ENCODE measurements at places on chromosomes 11 and 22.

- DNase-seq: no peak
These were observed 8.8 kb upstream of the PRG2 start for GRCh38 chr11:57399221-57399620.

GRCh38 chr11:119745776-119746535 lies 17.0 kb upstream of the NECTIN1 start:
- DNase-seq: no peak

GRCh38 chr11:76023236-76024068 lies 182.8 kb downstream of the WNT11 start:
- no peak for DNase-seq

DNA sequence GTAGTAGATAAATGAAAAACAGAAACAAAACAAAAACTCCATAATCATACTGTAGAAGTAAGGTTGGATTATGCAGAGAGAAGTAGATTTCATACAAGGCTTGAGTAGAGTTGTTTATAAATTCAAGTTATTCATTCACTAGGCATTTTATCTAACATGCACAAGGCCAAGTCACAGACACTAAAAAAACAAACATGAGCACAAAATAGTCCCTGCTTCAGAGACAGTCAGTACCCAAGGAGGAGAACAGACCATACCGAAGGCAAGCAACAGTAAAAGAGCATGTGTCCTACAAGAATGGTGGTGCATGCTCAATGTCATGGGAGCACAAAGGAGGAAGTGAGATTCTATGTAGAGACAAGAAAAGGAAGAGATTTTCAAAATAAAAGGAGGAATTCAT lies 796.5 kb upstream of the LRRC4C start:
- no peak for DNase-seq

DNA sequence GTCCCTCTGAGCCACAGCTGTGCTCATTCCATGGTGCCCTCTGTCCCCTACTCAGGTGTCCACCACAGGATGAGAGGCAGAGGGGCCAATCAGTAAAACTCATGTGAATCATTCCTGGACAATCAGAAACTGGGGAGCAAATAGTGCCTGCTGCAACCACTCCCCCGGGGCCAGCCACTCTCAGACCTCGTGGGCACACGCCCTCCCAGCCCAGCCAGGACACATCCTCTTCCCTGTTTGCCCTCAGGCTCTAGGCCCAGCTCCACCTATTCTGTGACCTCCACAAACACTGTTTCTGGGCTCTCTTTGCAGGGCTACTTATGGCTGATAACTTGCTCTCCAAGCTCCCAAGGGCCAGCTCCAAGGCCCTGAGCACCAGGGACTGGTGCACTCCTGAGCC lies 14.0 kb upstream of the KCTD14 start:
- no peak for DNase-seq

- DNase-seq: no peak
These were observed 108.1 kb downstream of the CCDC34 start for GRCh38 chr11:27254744-27255446.

DNA sequence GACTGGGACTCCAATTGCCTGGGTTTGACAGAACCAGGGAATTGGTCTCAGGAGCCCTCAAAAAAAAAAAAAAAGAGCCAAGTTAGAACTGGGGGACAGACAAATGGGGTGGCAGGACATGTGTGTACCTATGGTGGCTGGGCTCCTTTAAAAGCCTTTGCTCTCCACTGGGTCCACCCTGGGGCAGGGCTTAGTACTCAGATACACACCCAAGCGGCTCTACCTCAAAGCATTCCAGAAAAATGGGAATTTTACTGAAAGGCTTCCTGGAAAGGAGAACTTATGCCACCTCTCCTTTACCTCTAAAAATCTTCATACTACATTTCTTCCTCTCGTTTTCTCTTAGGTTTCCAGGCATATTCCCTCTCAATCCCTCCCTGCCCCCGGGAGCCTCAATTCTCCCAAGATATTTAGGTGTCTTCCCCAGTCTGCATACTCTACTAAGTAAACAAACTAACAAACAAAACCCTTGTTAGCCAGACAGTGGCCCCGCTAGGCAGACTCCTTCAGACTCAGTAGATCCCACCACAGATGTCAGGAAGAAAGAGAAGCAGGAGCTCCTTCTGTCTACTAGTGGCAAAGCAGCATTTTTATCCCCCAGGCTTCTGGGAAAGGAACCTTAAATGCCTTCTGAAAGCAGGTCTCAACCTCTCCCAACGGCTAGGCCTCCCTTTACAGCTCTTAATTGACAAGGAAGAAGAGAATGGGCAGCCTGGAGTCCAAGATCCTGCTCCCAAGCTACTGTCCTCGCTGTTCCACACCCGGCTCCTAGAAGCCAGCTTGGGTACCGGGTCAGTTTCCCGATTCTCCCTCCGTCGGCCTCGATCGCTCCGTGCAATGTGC lies 653 bp downstream of the PCSK7 start:
- DNase-seq: no peak

DNA sequence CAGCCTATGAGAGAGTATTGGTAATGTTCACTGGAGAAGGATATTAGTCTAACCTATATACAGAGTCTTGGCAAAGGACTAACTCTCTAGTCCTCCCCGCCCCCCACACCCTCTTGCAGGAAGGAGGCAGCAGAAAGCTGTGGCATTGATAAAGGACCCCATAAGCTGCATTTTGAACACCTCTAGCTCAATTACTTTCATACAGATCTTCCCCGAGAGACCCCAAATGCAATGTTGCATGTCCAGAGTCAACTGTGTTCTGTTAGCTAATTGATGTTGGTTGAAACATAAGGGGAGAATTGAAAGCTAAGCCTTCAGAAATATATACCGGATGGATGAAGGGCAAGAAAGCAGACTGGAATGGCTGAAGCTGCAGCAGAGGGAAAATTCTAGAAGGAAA lies 2.8 kb downstream of the MAP6 start:
- no peak for DNase-seq

- DNase-seq: no peak
These were observed 67.4 kb downstream of the BRD1 start for GRCh38 chr22:49760280-49760629.

DNA sequence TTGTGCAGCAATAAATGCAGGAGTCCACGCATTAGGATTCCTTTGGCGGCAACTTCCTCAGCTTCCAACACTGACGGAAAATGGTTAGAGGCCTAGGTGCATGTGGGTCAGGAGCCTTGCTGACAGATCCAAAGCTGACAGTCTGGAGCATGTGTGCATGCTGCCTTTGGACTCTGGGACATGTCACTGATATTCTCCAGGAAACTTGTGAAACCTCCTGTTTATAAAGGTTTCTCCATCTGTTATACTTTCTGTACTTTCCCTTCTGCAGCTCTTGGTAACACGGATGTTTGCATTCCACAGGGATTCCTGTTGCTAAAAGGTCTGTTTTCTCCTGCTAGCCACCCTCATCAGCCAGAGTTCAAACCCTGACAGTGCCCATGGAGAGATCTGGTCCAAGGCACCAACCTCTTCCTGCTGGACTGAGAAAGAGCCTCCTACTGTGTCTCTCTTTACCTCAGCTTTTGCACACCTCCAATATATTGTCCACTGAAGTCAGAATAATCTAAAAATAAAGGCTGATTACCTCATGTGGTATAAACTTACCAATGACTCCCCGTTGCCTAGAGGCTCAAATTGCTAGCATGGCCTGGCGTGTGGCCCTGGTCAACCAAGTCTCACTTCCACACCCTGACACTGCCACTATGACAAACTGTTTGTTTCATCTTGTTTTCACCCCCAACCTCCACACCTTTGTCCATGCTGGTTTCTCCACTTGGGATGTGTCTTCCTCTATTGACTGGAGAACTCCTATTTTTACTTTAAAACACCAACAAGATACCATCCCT lies 31.1 kb upstream of the LYVE1 start:
- no peak for DNase-seq

- no peak for DNase-seq
These were observed 7.0 kb downstream of the DIXDC1 start for GRCh38 chr11:111944139-111944538.

GRCh38 chr22:42217752-42218280 lies 52.6 kb downstream of the TCF20 start:
- no peak for DNase-seq

DNA sequence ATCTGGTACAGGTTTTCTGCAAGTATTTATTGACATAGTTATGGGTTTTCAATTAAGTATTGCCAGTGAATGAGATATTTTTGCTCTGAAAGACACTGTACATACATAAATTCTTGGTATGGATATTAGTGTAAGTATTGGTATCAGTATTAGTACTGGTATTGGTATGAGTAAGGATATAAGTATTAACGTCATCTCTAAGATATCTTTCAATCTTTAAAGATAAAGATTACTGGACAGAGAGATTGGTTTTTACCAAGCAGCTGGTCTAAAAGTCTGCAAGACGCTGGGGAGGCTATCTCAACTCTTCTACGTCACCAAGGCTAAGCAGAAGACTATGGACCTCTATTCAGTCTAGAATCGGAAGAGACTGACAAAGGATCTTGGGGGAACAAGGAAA lies 234.5 kb downstream of the NXPE2 start:
- DNase-seq: no peak
